ENCODE measurements at places on chromosomes 13 and 19.

DNA sequence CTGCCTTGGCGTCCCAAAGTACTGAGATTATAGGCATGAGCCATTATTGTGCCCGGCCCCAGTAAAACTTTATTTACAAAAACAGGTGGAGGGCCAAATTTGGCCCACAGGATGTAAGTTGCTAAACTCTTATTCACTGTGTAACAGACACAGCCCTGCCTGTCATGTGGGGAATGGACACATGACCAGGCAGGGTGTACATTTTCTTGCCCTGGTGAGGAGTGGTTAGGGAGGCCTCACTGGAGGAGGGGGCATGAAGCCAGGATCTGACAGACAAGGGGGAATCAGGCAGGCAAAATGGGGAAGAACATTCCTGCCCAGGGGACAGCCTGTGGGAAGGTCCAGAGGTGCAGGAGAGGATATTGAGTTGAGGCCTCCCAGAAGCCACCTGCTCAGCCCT, 7.4 kb upstream of the PGLS start:
- DNase-seq: no peak

DNA sequence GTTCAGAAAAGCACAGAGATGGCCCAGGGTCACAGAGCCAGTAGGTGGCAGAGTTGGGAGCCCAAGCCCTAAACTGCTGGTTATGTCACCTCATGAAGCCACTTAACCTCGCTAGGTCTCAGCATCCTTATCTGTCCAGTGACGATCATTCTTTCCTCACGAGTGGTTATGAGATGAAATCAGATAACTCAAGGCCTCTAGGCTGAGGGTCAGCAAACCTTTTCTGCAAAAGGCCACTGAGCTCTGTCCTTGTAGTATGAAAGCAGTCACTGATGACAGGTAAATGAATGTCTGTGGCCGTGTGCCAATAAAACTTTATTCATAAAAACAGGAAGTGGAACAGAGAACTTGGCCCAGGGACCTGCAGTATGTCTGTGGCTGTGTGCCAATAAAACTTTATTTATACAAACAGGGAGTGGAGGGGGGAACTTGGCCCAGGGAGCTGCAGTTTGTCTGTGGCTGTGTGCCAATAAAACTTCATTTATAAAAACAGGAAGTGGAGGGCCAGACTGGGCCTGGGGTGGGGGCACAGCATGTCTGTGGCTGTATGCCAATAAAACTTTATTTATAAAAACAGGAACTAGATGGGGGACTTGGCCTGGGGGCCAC, 71.2 kb downstream of the GNG7 start:
- no peak for DNase-seq

DNA sequence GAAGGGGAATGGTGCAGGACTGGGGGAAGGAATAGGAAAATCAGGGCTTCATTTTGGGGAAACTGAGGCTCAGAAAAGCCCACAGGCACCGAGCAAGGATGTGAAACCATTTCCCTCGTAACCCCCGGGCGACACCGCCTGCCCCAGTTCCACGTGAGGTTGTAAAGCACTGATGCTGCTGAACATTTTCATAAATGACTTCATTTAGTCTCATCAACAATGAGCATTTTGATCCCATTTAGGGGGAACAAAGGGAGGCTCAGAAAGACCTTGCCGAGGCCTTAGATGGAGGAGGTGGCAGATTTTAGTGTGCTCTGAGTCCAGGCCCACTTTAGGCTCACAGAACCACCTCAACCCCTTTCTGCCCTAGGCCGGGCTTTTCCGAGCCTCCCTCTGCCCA, 20.5 kb upstream of the FBXO27 start:
- DNase-seq: no peak

DNA sequence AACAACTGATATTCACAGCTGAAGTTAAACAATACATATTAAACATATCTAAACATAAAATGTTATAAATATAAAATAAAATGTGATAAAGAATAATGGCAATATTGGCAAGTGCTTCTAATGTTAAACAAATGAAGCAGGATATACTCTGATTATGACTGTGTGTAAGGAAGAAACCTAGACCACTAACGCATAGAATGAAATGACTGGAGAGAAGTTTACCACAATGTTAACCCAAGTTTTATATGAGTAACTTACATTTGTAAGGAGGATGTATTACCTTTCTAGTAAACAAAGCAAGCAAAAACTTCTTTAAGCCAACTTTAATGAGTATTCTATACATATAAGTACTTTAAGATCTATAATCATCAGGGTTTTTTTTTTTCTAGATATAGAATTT, 43.0 kb downstream of the RB1 start:
- no peak for DNase-seq

- DNase-seq: no peak
These were observed 11.3 kb upstream of the FXYD3 start for GRCh38 chr19:35104361-35104760.

- no peak for DNase-seq
These were observed 17.3 kb downstream of the TEX29 start for GRCh38 chr13:111337741-111338140.

- DNase-seq: no peak
These were observed 21.9 kb downstream of the SMIM24 start for GRCh38 chr19:3458229-3459088.

- no peak for DNase-seq
These were observed 1.9 kb downstream of the NTN5 start for GRCh38 chr19:48670699-48671445.

DNA sequence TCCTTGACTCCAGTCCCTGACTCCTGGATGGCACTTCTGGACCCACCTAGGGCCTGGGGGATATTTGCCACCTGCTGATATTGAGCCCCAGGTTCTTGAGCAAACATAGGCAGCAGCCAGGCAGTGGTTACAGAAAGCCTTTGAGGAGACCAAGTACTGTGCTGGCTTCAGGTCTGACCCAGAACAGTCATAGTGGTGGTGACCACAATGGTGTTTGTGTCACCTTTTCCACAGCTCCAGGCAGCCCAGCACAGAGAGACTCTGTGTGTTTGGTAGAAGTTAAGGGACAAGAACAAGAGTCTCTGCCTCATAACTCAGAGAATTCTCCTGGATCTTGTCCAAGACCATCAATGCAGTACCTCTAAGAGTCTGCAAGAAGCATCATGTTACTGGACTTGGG, 14.6 kb upstream of the CLC start:
- no peak for DNase-seq

GRCh38 chr19:6227936-6228325, 51.8 kb downstream of the MLLT1 start:
- DNase-seq: no peak

- no peak for DNase-seq
These were observed 604.4 kb upstream of the SPRY2 start for GRCh38 chr13:80945328-80945727.

- DNase-seq: no peak
These were observed 1.7 kb downstream of the YJEFN3 start for GRCh38 chr19:19530423-19530804.

GRCh38 chr13:106440866-106441265, 94.6 kb downstream of the EFNB2 start:
- no peak for DNase-seq

DNA sequence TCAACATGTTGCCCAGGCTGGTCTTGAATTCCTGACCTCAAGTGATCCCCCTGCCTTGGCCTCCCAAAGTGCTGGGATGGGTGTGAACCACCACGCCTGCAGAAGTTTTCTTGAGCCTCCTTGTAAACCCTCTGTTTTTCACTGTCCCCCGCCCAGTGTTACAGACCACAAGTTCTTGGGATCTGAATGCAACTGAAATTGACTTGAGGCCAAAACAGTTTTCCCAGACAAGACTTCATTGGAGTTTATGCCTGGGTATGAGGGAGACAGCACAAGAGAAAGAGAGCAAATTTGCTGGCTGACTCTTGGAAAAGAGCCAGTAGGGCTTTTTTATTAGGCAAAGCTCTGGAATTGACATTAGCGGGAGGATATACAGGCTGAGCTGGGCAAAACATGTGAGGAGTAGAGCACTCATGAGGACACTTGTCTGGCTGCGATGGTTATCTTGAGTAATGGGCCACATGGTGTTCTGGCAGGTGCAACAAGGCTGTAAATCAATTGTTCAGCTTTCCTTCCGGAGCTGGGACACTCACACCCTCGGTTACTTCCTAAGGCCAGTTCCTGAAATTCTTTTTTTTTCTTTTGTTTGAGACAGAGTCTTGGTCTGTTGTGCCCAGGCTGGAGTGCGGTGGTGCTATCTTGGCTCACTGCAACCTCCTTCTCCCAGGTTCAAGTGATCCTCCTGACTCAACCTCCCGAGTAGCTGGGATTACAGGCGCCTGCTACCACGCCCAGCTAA, 12.7 kb upstream of the HNRNPL start:
- peak; percentile 67 for DNase-seq
